ENCODE measurements at places on chromosomes 3 and 15.
A peak's percentile ranks its signal among the peaks of the same experiment; 100 is the strongest.

DNA sequence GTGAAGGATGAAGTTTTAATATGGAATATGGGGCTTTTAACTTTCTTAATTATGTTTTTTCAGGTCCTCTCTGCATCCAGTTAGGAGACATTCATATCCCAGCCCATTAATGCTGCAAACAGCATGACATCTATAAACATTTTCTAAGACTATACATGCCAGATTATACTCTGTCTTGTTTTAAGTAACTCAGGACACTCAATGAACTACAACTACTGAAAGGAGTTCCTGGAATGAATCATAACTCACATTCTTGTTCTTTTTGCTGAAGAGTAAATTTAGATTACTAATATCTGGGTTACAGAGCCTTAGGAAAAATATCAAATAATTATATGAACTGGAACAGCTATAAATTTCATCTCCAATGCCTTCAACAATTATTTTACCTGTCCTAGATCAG lies 167.4 kb downstream of the STAG1 start:
- DNase-seq: no peak

DNA sequence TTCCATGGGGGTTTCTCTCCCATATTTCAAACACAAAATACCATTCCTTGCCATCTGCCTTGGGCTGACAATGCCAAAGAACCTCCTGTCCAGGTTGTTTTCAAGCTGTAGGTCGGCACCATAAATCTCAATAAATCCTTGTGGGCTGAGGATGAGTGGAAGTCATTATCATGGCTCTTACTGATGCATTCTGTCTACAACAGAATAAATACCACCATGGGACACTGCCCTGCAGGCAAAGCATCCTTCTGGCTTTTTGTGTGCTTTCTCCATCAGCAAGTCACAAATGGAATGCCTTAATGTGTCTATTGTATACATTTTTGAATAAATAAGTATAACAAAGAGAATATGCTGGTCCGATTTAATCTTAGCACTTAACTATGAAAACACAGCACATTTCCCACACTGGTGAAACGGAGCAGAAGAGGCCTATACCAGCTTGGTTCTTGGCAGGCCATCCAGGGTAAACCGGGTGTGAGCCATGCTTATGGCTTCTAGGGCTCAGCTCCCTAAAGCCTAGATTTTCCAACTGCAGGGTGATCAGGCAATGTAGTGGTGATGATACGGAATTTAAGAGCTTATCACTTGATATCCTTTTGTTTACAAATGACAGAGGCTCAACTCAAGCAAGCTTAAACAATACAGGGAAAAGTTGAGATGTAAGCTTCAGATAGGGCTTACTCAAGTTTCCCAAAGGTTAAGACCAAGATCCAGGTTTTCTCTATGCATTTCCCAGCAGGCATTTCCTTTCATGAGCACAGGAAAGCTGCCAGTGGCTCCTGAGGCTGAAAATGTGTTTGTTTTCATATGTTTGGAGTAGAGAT lies 133.2 kb upstream of the LRTM1 start:
- no peak for DNase-seq

DNA sequence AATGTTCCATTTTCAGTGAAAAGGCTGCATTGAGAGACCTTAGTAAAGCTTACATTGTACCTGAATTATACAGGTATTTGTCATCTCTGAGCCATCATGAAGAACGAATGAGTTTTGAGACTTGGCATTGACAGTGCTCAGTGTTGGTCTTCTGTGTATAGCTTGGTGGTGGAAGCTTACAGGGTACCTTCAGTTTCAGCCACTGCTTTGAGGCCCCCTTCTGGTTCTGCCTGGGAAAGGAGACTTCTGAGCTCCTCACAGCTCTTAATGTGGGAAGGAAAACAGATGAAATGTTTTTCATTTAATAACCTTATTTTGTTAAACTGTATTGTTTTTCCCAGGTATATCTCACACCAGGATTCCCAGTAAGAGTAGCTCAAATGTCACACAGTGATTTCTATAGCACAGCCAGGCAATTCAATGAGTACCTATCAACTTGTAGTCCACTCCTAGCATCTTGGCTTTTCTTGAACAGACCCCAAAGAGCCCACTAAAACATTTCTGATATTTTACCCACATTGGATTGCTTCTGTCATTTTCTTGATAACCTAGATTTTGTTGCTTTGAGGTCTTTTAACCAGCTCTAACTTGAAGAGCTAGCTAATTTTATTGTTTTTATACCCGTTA lies 5.6 kb downstream of the SERPINI1 start:
- peak; percentile 57 for DNase-seq

DNA sequence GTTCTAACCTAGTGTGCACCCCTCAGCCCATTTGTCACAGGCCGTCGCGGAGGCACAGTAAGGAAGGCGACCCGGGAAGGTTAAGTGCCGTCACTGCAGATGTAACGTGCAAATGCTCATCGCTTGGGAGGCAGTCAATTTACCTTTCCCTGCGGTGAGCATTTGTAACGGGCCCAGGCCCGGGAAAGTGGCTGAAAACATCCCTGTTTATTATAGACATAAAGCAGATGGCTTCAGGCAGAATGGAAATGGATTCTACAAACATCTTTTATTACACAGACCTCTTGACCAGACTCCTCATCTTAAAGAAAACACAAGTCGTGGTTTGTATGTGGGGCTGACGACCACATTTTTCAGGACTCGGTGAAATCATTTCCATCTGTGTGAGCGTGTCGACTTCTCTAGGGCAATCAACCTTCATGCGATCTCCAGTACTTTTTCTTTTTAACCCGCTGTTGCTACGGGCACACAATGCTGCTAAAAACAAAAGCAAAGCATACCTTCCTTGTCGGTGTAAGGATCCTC lies 43.6 kb downstream of the NMNAT3 start:
- no peak for DNase-seq

DNA sequence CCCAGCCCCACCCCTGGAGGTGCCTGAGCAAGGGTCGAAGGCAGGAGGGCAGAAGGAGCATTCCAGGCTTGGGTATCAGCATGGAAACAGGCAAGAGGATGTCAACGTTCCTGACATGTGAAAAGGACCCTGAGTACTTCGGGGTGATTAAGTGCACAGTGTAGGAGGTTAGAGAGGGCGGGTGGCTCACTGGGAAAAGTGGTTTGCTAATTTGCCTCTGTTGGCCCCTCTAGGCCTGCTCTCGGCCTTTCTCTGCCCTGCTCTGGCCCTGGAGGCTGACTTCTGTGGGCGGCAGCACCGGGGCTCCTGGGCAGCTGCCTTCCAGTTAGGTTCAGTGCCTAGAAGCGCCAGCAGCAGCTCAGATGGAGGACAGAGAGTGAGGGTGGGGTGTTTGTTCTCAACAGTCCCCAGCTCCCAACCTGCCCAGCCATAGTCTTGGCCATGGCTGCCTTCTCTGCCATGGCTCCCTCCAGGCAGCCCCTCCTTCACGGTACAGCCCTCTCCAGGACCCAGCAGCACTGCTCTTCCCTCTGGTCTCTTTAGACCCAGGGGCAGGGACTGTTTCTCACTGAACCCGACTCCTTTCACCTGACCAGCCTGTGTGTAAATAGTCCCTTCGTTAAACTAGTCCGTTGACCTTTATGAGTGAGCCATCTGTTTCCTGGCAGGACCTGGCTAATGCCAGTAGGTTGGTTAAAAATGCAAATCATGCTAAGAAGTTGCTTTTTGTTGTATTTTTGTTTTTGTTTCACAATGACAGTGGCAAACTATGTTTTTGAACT lies 107.1 kb upstream of the TPM1 start:
- DNase-seq: no peak

- no peak for DNase-seq
Measured at GRCh38 chr3:149812165-149812605, 830 bp upstream of the RNF13 start.

GRCh38 chr3:193813501-193813830 lies 220.5 kb downstream of the OPA1 start:
- DNase-seq: no peak

DNA sequence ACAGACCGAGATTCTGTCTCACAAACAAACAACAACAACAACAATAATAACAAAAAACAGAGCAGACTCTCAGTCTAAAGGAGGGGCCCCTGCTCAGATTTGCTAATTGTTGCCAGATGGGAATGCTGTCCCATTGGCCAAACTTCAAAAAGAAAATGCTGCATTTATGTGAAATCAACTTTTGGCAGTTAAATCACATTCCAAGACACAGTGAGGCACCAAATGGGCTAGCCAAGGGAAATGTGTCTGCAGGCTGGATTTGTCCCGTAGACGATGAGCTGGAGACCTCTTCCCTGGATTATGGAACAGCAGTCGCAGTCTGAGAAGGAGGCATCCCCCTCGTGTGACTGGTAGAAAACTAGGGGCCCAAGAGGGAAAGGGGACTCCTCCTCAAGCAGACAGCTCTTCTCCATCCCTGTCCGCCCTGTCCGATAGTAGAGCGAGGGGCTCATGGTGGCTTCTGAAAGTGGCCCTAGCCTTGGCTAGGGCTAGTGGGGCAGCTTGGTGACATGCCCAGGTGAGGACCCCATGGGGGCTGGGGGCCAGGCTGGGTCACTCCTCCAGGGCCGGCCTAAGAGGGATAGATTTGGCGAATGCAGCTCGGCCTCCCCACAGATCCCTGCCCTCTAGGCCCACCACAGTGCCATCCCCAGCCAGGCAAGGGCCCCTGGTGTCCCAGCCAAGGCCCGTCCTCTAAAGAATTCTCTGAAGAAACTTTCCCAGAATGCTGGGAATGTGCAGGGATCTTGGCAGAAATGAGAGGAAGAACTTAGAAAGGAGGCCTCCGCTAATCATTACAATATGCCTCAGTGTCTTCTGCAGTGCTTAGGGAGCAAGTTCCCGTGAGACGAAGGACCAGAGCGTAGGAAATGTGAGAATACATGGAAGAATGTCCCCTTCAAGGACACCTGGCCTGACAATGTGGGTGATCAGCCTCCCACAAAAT lies 2.0 kb downstream of the SLC22A14 start:
- DNase-seq: no peak

All from SW480 (cell line).